ENCODE measurements at places on chromosomes 7 and 10.

GRCh38 chr10:69179089-69179742 lies 818 bp upstream of the SUPV3L1 start:
- DNase-seq = no peak

GRCh38 chr10:10007957-10008356 lies 1009.7 kb upstream of the CELF2 start:
- no peak for DNase-seq

- peak; percentile 38 for DNase-seq
These were observed 127.6 kb downstream of the OAT start for GRCh38 chr10:124291001-124291701.

GRCh38 chr10:21649454-21649872 lies 115.4 kb downstream of the MLLT10 start:
- DNase-seq = no peak

- no peak for DNase-seq
These were observed 3.3 kb downstream of the JMJD1C start for GRCh38 chr10:63462442-63462841.

DNA sequence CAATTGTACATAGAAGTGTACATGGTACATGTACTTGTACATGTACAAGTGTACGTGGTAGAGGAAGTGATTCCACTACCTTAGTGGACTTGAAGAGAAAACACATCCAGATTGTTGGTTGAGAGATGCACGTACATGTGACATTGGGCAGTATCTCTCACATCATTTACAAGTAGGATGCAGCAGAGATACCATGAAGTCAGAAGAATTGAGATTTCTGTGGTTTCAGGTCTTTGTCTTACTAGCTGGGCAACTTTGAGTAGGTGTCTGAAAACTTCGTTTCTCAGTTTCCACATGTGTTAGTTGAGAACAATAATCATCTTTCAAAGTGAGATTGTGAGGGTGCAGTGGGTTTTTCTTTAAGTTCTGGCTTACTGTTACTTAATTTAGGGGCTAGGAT lies 21.5 kb downstream of the CLDN12 start:
- DNase-seq = no peak

DNA sequence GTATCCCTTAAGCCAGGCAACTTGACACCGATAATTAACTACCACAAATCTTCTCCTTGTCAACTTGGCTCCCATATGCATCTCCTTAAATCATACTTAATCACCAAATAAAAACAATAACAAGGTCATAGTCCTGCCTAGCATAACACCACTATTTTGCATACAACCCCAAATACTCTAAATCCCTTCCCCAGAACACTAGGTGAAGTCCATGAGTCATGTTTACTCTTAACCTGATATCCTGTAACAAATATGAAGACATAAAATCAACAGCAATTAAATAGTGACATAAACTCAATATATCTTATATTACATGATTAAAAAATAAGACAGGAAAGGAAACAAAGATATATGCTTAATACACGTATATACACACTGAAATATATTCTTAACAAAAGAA lies 362.0 kb downstream of the ETV1 start:
- no peak for DNase-seq

GRCh38 chr10:110150981-110151380 lies 56.4 kb upstream of the MXI1 start:
- DNase-seq = no peak
